ENCODE measurements at places on chromosomes 12 and 14.

DNA sequence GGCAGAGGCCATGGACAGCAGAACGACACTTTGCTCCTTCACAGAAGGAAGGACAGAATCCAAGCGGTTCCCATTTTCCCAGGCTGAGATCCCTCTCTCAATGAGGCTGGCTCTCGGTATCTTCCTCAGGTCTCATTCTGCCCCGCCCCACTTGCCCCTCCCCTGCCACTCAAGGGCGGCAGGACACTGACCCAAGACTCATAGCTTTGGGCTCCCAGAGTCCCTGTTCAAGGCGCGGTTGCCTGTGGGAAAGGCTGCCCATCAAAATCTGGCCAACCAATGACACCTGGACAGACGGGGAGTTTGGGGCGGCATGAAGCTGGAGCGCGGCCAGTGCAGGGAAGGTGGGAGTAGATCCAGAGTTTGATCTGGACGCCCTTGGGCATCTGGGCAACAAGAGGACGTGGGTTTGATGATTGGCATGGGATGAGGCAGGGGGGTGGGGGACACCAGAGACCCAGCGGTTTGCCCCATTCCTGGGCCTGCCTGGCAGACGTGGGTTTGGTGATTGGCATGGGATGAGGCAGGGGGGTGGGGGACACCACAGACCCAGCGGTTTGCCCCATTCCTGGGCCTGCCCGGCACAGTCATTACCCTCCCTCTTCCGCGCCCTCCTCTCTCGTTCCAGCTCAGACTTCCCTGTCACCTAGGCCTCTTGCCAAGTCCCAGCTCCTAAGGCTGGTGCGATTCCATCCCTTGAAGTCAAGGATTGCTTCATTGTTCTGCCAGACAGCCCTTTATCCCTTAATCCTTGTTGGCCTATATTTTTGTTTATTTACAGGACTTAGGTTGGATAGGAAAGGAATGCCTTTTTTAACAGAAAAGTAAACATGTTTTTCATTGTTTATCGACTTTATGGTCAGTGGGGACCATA is 92.1 kb downstream of the NINJ2 start:
- DNase-seq, result no peak

- DNase-seq, result no peak
These were observed 98.7 kb downstream of the WIF1 start for GRCh38 chr12:65022421-65022820.

- DNase-seq, result no peak
These were observed 12.8 kb upstream of the NXPH4 start for GRCh38 chr12:57203791-57204190.

DNA sequence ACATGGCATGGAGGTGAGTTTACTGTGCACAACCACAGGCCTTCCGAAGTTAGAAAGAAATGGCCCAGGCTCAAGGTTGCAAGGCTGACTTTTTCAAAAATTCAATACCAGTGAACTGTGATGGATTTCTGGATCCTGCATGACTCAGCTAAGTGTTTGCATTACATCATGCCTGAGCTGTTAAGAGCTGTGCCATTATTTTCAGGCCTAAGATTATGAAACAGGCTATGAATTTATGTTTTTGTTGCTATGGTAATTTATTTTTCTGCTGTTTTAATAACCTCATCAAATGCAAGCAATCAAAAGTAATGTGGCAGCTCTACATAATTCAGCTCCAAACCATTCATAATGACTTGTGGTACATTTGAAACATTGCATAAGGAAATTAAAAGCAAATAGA is 457.7 kb upstream of the TMEM132C start:
- no peak for DNase-seq

DNA sequence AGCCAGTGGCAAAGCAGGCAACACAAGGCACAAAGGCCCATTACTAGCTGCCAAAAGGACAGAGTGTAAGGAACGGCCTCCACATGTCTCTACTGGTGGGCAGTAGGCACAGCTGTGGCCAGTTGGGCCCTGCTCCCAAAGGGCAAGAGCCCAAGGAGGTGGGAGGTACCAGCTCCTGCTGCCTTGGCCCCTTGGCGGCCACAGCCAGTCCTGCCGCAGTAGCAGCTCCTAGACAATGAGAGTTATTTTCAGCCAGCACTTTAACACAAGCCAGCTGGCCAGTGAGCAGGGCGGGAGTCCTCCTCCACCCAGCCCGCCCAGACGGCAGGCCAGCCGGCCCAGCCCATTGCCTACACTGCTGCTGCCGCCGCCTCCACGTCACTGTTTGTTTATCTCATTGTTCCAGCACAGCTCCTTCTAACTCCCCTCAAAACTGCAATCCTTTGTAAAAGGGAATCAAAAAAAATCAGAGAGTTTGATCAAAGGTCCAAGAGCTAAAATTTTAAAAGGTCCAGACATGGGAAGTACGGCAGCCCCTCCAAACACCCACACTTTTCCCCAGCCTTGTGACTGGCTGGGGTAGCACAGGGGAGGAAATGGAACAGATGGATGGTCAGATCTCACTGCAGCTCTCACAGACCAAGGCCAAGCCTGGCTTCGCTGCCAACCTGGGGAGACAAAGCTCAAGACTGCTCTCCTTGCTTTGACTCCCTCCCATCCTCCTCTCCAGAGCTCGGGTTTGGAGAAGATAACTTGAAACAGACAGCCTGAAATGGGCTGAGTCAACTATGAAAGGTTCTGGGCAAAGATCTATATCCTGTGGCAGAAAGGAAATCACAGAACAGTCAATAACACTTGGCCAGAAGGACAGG is 33.5 kb downstream of the FMNL3 start:
- DNase-seq, result peak; percentile 69

DNA sequence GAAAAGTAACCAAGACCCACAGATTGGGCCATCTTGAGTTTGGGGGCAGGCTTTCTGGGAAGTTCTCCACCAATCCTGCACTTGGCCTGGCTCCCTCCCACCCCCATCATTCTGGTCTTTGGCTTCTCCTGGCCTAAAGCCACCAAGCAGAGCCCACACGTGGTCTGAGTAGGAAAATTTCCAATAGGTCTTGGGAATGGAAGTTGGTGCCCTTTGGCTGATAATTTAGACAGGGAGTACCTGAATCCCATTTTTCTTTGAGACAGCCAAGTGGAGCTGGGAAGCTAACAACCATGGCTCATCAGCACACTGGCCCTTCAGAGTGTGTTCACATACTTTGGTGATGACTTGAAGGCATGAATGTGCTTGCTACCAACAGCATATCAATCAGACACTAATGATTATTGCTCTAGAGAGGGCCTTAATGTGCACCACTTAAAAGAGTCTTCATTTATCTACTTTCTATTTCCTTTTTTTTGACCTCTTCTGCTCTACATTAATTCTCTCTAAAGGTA is 156.0 kb downstream of the EGLN3 start:
- no peak for DNase-seq

DNA sequence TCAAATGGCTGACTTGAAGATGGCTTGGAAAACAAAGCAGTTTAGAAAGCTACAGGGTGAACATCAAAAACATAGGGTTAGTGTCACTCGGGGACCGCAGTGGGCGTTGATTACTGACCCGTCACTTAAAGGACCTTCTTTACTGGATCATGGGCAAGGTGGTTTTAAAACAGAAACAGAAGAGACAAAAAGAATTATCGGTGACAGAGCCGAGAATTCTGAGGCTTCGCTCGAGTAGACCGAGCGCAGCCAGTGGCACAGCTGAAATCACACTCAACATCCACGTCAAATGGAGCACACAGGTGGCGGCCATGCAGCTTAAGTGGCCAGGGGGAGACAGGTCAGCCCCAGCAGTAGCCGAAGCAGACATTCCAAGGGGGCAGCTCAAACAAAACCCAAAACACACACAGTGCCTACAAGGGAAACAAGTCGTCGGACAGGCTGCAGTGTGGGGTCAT is 17.3 kb downstream of the SNRNP35 start:
- DNase-seq, result no peak

DNA sequence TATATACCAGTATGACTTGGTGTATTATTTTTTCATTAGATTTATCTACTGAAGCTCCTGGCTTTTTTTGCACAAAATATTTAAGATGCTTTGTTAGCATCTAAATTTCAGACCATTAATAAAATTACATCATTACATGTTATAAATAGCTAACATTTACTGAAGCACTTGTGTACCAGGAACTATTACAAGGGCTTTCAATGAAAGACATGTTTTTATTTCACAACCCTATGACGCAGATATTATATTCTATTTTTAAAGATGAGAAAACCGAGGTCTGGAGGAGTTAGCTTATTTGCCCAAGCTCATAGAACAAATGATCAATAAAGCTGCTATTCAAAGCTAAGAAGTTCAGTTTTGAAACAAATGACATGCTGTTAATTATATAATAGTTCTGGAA is 420.4 kb upstream of the DCN start:
- no peak for DNase-seq

GRCh38 chr12:30643366-30643765 is 52.3 kb downstream of the IPO8 start:
- DNase-seq, result no peak

GRCh38 chr12:117874842-117875434 is 93.9 kb downstream of the KSR2 start:
- DNase-seq, result peak; percentile 20

- DNase-seq, result no peak
These were observed 3.0 kb upstream of the MYBPC1 start for GRCh38 chr12:101591781-101592180.

- no peak for DNase-seq
These were observed 42.6 kb upstream of the KRR1 start for GRCh38 chr12:75553836-75554555.

DNA sequence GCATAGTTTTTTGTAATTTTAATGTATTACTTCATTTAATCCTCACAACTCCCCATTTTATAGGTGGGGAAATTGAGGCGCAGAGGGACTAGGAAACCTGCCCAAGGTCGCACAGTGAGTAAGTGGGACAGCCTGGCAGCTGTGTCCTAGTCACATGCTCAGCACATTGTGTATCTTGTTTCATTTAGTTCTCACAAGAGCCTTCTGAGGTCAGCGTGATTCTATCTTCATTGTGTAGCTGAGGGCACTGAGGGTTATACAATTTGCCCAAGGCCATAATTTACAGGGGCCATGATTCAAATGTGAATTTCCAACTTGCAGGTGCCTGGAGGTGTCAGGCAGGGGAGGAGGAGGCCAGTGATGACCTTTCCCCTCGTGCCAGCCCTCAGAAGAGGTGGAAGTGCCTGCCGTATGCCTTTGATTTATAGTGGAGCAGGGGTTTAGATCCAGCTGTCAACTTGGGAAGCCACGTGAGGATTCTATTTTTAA is 30.3 kb upstream of the SMOC1 start:
- DNase-seq, result peak; percentile 72

- no peak for DNase-seq
These were observed 1.7 kb downstream of the MGST1 start for GRCh38 chr12:16349131-16349460.

DNA sequence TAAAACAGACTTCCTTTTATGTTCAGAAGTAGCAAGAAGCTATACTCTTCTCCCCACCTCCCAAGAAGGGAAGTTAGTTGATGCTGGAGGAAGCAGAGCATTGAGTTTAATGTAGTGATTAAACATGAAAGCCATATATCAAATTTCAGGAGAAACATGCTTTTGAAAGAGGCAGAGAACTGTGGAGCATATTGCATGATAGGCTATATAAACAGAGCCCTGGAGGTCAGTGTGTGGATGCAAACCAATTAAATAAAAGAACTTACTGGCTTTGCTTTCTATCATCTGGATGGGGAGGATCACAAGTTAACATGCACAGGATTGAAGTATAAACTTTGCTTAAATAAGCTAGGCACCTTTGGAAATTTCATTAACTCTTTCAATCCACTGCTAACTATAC is 94.1 kb downstream of the MSRB3 start:
- no peak for DNase-seq

- no peak for DNase-seq
These were observed 134.3 kb upstream of the DCN start for GRCh38 chr12:91316907-91317269.

DNA sequence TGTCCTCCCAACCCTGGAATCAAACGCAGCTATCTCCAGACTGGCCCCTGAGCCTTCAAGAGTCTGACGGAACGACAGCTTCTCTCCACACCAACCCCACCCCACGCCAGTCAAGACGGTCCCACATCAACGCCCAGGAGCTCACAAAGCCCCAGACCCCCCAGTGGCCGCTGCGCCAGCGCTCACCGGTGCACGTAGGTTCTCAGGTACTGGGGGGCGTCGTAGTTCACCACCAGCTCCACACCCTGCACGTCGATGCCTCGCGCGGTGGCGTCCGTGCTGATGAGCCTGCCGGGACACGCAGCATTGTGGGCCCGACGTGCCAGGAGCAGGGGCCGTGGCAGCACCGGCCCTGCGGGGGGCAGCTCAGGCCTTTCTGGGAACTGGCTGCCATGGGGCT is 4.2 kb downstream of the DDX51 start:
- DNase-seq, result no peak

DNA sequence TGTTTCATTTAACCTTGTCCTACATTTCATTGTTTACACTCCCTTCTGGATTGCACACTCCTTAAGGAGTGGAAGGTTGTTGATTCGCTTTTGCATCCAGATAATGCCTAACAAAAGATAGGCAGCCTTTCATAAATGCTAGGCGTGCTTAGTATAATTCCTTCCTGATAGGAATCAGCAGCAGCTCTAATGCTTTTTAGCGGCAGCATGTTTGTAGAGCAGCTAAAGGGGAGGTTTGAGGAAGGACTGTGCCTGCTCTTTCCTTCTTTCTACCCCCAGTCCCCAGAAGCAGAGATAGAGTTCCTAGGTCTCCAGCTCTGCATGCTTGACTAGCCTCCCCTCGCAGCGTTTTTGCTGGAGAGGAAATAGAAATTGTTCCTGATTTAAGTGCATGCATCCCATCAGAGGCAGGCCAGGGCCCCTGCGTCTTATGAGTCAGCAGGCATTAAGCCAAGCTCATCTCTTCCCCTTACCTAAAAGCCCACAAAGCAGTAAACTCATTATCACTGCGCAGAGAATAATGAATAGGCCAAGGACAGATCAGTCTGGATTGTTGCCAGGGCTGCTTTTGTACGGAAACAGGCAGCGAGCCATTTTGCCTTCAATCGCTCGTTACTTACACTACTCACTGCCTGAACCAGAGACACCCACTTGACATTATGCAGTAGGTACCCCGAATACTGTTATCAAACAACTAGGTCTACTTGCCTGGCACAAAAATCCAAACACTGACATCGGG is 14.0 kb upstream of the TBPL2 start:
- peak; percentile 51 for DNase-seq

- no peak for DNase-seq
These were observed 329.3 kb downstream of the GRIN2B start for GRCh38 chr12:13652105-13652504.

DNA sequence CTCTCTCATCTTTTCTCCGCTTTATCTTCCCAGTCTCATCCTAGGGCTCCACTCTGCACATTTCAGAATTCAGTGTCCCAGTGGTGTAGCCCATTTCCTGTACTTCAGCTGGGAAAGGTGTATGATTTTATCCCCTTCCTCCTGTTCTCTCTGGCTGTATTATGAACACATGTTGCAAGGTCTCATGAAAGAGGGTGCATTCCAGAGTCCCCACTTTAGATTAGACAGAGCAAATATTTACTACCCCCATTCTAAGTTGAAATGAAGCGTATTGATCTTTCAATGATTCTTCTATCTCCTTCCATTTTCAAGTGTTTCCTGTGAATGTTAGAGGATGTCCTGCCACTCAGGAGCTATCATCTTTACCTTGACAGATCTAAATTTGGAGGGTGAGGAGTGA is 123.2 kb downstream of the WIF1 start:
- DNase-seq, result no peak

Data from NCI-H1417 treated with DMSO at 0.1 percent for 48 hours (cell line).